CD14-positive monocyte (primary cell): ENCODE measurements at places on chromosomes 13 and 19.

DNA sequence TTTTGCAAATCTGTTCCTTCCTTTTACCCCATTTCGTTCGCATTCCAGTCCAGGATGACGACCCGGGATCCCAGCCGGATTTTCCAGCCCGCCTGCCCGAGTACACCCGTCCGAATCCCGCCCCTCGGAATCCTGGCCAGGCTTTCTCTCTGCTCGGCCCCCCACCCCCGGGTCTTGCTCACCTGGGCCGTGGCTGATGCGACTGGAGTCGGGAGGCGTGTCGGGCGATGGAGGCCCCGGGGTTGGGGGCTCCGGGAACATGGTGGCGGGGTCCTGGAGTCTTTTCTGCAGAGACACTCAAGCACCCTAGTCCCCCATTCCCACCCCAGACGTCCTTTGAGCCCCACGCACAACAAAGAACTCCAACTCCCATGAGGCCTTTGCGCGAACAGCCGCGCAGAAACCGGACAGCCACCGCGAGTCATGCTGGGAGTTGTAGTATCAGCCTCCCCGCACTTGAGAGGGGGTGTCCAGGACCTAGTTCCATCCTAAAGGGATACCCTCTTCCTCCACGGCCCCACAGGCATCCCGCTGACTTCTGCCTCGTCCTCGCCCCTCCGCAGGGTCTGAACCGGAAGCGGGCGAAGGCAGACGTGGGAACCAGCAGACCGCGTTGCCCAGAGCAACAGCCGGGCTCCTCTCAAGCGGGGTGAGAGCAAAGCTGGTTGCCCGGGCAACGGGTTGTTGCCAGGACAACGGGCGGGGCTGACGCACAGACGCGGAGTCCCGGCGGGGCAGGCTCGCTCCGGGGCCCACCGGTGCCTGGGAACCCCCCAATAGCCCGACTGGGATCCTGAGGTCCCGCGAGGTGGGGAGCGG lies 1.1 kb downstream of the SYT5 start:
- DNase-seq: peak; percentile 63

- DNase-seq: no peak
These were observed 497.0 kb downstream of the FOXO1 start for GRCh38 chr13:40169476-40169875.

DNA sequence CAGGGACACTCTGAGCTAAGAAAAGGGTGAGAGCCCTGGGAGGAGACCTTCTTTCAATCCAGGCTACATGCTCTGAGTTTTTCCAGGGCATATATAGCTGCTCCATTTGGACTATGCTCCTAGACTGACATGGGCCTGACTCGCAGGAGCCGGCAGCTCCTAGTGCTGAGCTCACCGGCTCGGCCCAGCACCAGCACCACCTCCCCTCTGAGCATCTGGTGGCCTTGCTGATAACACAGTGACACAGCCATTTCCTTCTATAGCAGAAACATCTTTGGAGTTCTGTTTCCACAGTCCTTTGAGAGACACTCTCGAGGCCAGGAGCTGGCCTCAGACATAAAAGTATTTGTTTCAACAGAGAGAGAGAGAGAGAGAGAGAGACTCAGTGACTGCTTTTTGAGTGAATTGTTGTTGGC lies 184.9 kb downstream of the TM9SF2 start:
- no peak for DNase-seq

- DNase-seq: no peak
These were observed 10.3 kb downstream of the CELF5 start for GRCh38 chr19:3234800-3235199.

- DNase-seq: no peak
These were observed 7.3 kb upstream of the OR7D2 start for GRCh38 chr19:9171393-9171991.

- DNase-seq: no peak
These were observed 19.3 kb downstream of the COL4A2 start for GRCh38 chr13:110326263-110326904.
